ENCODE measurements at places on chromosomes 2 and 18.

DNA sequence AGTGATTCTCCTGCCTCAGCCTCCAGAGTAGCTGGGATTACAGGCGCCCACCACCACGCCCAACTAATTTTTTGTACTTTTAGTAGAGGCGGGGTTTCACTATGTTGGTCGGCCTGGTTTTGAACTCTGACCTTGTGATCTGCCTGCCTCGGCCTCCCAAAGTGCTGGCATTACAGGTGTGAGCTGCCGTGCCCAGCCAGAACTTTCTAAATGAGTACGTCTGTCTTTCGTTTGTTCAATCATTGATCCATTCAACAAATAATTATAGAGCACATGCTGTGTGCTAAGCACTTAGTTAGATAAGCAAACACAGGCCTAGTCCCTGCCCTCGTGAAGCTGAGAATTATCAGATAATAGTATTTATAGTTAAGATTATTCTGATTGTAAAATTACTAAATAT lies 56.5 kb downstream of the TTC39C start:
- no peak for DNase-seq

GRCh38 chr2:238238766-238239542 lies 884 bp downstream of the HES6 start:
- DNase-seq, result no peak

DNA sequence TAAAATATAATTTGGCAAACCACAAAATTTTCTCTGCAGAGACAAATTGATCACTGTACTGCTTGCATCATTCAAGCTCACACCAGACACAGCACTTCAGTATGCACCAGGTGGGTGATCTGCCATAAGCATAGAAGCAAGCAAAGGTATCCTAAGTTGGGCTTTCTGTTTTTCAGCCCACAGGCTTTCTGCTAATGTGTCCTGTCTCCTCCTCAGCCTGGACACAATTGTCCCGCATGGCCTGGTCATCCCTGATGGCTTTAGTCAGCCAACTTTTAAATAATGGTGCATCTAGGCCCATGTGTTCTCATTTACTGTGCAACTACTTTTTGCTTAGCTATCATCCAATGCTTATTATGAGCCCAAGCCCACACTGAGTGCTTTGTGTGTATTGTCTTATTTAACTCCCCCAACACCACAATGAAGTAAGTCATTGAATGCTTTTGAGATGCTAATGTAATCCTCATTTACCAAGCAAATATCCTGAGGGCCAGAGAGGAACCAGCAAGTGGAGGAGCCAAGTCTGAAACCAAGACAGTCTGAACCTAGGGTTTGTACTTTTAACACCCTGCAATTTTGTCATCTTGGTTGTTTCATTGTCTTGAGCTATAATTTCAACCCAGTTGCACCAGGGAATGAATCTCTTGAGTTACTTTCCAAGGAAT lies 111.2 kb upstream of the SETBP1 start:
- DNase-seq, result no peak

- DNase-seq, result no peak
Observed at GRCh38 chr2:161141033-161141432, 19.2 kb upstream of the TANK start.

DNA sequence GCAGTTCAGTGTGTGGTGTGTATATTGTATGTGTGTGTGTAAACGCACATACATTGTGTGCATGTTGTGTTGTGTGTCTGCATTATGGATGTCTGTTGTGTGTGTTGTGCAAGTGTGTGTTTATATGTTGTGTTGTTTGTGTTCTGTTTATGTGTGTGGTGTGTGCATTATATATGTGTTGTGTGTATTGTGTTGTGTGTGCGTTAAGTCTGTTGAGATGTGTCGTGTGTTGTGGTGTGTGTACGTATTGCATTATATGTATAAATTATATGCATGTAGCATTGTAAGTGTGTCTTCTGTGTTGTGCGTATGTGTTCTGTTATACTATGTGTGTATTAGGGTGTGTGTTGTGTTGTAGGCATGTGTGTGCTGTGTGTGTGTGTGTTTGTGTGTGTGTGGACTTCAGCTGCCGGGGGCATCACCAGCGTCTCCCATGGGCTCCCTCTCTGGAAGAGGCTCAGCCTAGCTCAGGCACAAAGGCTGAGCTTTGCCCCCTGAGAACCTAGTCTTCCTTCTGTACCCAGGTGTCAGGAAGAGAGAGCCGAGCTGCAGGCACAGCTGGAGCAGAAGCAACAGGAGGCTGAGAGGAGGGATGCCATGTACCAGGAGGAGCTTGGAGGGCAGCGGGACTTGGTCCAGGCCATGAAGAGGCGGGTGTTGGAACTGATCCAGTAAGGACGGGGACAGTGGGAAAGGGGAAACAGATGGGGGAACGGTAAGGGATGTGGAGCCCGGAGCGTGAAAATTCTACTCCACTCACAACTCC lies 13.7 kb downstream of the RUFY4 start:
- no peak for DNase-seq

GRCh38 chr2:224434618-224435017 lies 32.7 kb upstream of the FAM124B start:
- DNase-seq, result no peak

DNA sequence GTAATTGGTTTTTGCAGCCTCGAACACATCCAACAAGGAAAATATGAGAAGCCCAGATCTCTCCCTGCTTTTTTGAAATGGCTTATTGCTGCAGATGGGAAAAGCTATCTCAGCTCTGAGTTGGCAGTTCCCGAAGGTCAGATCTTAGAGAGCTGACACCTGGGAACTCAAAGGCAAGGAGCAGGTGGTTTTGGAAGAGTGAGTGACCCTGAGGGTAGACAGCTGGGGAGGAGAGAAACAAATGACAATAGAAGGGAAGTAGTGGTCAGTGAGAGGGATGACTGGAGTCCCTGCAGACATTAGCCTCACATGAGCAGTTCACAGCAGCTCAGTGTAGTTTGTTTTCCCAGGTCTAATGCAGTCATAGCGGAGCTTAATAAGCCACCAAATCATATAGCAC lies 317.9 kb downstream of the STK39 start:
- DNase-seq, result no peak

GRCh38 chr2:174731546-174731945 lies 32.7 kb downstream of the CHRNA1 start:
- DNase-seq, result no peak

GRCh38 chr2:113061896-113062770 lies 3.1 kb downstream of the IL36RN start:
- DNase-seq, result no peak

GRCh38 chr2:108589372-108589771 lies 55.1 kb downstream of the LIMS1 start:
- no peak for DNase-seq

DNA sequence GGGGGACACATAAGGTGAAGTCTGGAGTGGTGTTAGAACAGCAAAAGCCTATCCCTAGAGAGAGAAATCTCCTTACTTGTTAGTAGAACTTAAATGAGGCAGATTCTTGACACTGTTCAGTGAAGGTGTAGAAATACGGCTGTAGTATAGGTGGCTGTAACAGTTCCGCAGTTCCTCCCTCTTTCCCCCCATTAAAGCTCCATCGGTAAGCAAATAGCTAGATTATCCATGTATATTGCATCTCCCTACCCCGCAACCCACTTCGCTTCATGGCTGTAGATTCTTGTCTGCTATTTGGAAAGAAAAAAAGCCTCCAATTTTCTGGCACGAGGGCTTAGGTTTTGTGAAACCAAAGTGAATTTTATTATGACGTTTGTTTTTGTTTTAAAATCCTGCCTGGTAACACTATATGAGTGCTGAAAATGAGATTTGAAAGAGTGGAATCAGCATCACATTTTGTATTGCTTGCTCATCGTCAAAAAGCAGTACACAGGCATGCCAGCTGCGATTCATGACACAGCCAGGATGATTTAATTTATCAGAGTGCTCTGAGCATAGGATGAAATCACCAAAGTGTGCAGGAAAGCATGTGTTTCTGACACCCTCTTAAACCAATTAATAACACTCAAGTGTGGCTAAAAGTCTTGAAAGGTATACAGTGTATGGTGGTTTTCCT lies 1.4 kb downstream of the FAM171B start:
- peak; percentile 44 for DNase-seq

DNA sequence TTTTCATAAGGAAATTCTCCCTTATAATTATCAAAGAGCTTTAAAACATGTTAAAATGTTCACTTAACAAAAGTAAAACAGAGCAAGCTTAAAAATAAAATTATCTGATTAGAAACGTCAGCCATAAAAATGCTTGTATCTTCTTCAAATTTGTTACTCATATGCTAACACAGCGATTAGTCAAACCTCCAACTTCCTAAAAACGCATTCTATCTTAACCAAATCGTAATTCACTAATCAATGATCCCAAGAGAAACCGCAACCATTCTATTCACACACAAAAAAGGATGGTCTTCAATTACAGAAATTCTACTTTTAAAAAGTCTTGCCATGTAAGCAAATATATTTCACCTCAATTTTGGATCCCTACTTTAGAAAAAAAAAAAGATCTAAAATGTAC lies 1.9 kb downstream of the STK17B start:
- no peak for DNase-seq

DNA sequence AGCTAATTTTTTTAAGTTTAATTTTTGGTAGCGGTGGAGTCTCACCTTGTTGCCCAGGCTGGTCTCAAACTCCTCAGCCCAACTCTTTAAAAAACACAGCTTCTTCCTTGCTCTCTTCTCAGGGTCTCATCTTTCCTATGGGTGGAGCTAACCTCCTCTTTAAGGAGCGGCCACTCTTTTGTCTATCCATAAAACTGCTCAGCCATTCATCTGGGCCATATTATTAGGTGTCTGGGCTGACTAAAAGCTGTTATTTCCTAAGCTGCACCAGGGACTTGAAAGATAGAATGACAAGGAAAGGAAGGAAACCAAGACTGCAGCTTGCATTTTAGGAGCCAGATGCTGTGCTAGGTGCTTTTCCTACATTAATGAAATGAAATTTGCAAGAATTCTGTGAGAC lies 35.8 kb upstream of the THOC1 start:
- no peak for DNase-seq

- no peak for DNase-seq
Observed at GRCh38 chr18:76374330-76375281, 120.4 kb downstream of the ZNF516 start.

DNA sequence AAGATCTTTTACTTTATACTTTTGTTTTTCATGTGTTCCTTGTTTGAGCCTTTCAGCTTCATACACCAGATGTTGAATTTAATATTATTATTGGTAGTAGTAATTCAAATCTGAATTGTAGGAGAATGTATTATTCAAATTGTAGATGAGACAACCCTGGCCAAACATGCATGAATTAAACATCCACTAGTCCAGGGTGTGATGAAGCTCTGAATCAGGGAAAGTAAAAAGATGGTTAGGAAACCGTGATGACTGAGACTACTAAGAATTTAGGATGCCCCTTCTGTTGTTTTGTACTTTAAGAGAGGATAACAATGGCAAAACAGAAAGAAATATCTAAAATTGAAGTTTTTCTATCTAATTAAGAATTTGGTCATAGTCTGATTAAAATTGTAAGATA lies 227.8 kb upstream of the CDH2 start:
- no peak for DNase-seq

DNA sequence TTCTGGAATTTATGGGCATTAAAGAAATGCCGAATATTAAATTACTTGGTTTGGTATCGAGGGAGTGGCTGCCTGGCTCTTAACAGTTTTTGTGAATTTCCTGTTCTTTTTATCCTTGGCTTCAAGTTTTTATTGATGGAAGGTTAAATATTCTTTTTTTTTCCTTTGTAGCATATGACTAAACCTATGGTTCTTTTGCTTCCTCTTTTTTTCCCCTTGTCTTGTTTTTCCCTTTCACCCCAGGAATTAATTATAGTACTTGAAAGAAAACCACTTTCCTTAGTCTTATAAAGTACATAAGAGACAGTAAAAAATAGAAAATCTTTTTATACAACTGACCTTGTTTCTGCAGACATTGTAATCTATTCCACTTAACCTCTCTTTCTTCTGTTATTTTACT lies 42.4 kb downstream of the MGAT5 start:
- DNase-seq, result no peak

GRCh38 chr18:24989760-24990593 lies 362.0 kb downstream of the ZNF521 start:
- no peak for DNase-seq

- DNase-seq, result no peak
Observed at GRCh38 chr2:144580521-144581161, 60.7 kb upstream of the ZEB2 start.

GRCh38 chr2:67463810-67464209 lies 66.7 kb downstream of the ETAA1 start:
- DNase-seq, result no peak

GRCh38 chr18:7954238-7954637 lies 387.1 kb downstream of the PTPRM start:
- DNase-seq, result no peak

GRCh38 chr2:227447606-227448005 lies 24.4 kb upstream of the AGFG1 start:
- DNase-seq, result no peak

- DNase-seq, result no peak
Observed at GRCh38 chr2:127753374-127753773, 52.1 kb downstream of the SFT2D3 start.

DNA sequence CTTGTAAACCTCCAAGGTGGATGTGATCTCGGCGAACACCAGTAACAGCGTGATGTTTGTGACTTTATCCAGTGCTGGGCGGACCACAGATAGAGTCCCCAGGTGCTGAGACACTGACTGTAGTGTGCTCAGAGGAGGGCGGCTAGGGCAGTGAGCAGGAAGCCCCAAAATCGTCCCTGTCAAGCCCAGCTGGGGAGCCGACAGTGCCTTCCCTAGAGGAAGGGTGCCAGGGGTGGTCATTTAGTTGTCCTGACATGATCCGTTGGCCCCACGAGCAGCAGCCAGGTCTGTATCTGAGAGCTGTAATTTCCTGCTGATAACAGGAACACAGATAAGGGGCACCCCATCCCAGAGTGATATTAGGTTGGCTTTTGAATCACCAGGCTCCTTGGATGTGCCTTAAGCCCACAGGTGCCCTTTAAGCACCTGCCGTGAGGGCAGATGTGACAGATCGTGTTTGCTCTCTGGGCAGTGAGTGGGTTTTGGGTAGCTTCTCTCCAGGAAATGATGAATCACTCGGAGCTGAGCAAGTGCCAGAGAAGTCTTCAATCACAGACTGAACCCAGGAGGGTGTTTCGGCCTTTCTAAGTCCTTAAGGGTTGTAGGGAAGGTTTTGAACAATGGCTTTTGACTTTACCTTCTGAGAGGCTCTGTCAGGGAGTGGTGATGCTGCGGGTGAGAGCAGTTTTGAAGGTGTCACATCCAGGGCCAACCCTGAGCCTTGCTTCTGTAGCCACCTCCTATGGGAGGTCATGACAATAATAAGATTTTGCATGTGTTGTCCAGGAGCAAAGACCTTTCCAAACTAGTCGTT lies 7.7 kb downstream of the LPIN1 start:
- no peak for DNase-seq

DNA sequence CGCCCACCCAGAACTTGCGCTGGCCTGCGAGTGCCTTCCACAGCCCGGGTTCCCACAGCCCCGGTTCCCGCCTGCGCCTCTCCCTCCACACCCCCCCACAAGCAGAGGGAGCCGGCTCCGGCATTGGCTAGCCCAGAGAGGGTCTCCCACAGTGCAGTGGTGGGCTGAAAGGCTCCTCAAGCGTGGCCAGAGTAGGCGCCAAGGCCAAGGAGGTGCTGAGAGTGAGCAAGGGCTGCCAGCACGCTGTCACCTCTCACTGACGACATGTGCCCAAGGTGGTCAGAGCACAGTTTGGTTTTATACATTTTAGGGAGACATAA lies 15.3 kb upstream of the PXDN start:
- DNase-seq, result no peak

Data from fibroblast of the conjunctiva (primary cell).